Stomach (tissue), 19 donors: ENCODE measurements at places on chromosomes 7 and 10. TPM values are rescaled to one million over a fixed set of nuclear protein-coding genes. Genes with fewer than 3 reads are reported as not detected.

- peaks cover 10% of the 10 kb centered on the region for H3K4me1 ChIP-seq
- H3K27me3 ChIP-seq, result no peaks in the 10 kb centered on the region
- no peak for DNase-seq
- no peaks in the 10 kb centered on the region for H3K36me3 ChIP-seq
- no peak overlapping the region for H3K27ac ChIP-seq
- H3K4me3 ChIP-seq, result no peak overlapping the region
Observed at GRCh38 chr7:101678658-101679057, 49.6 kb upstream of the MYL10 start.

GRCh38 chr7:107838816-107839565 is 36.0 kb upstream of the SLC26A3 start:
- H3K4me3 ChIP-seq, result no peak overlapping the region
- H3K4me1 ChIP-seq, result peaks cover 12% of the 10 kb centered on the region
- no peaks in the 10 kb centered on the region for H3K27me3 ChIP-seq

Gene HMX2
- total RNA-seq, result not detected

DNA sequence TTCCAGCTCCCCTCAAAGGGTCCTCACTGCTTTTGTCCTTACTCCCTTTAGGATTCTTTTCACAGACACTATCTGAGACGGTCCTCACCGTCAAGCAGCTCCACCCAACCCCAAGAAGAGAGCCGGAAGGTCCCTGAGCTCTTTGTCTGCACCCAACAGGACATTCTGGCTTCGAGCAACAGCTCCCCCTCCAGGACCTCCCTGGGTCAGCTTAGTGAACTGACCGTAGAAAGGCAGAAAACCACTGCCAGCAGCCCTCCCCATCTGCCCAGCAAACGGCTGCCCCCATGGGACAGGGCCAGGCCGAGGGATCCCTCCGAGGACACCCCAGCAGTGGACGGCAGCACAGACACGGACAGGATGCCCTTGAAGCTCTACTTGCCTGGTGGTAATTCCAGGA is 19.9 kb downstream of the MINDY4 start:
- H3K27me3 ChIP-seq, result no peaks in the 10 kb centered on the region
- H3K27ac ChIP-seq, result no peak overlapping the region
- DNase-seq, result no peak
- peaks cover 18% of the 10 kb centered on the region for H3K36me3 ChIP-seq
- no peak overlapping the region for H3K4me3 ChIP-seq

DNA sequence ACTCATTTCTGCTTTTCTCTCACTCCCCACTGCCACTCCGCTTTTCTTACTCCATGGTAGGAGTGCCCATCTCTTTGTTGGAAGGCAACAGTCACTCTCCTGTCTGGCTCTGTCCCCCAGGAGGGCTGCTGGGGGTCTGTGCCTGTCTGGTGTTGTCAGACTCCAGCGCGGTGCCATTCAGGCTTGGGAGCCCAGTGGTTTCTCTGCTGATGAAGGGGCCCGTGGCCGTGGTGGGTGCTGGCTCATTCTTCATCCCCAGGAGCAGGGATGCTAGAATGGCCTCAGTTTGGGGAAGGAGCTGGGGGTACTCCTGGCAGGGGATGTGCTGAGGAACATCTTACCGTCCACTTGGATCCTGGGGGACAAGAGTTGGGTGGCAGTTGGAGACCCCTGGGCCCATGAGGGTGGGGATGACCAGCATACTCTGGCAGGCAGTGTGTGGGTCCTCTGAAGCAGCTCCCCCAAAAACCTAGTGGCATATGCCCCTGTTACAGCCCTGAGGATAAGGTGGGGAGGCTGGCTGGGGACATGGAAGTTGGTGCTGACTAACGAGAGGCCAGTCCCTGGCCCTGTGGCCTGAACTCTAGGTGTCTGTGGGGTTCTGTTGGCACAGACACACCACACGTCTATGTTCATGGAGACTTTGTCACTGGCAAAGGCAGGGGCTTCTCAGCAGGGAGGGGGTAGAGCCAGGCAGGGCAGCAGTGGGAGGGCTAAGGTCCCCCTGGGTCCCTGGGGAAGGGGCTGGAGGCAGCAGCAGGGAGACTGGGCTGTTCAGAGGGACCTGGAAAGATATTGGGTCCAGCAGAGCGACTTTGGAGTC is 102.8 kb upstream of the RET start:
- DNase-seq, result no peak
- no peaks in the 10 kb centered on the region for H3K36me3 ChIP-seq
- no peak overlapping the region for H3K4me3 ChIP-seq
- H3K4me1 ChIP-seq, result no peaks in the 10 kb centered on the region
- no peak overlapping the region for H3K27ac ChIP-seq

DNA sequence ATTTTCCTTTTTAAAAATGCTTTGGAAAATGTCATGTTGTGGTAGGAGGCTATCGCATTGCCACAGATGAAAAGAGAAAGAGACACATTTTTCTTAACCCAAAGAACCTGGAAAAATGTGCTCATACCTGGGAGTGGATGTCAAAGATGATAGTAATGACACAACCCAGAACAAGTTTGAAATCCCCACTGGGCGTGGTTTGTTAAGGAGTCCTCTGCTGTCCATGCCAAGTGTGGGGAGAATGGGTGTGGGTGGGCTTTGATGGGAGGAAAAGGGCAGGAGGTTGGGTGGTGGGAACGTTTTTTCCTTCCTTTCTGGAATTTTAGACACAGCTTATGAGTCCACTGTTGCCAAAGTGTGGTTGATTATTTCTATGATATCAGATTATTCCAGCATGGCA is 10.9 kb downstream of the OPTN start:
- peaks cover 9% of the 10 kb centered on the region for H3K4me1 ChIP-seq
- no peak overlapping the region for H3K4me3 ChIP-seq
- H3K27me3 ChIP-seq, result no peaks in the 10 kb centered on the region
- H3K27ac ChIP-seq, result no peak overlapping the region

GRCh38 chr7:29637374-29637773 is 73.7 kb downstream of the PRR15 start:
- no peak overlapping the region for H3K4me3 ChIP-seq
- DNase-seq, result no peak
- no peaks in the 10 kb centered on the region for H3K36me3 ChIP-seq
- no peaks in the 10 kb centered on the region for H3K27me3 ChIP-seq
- peaks cover 6% of the 10 kb centered on the region for H3K4me1 ChIP-seq

Gene RASA4B
- 20.6 TPM for total RNA-seq

DNA sequence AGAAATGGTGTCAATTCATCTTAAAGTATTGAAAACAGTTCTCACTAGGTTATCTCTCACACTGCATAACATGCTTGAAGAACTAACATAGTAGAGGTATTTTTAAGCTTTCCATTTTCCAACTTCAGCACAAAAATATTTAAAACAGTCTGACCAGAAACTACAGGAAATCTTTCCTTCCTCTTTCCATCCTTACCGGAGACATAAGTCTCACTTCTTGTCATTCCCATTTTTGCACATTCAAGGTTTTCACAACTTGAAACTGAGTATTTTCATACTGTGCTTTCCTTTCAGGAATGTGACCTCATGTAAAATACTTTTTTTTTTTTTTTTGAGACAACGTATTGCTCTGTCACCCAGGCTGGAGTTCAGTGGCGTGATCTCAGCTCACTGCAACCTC is 45.2 kb downstream of the ARHGAP12 start:
- H3K4me3 ChIP-seq, result no peak overlapping the region
- no peak for DNase-seq
- H3K4me1 ChIP-seq, result peaks cover 52% of the 10 kb centered on the region
- H3K27me3 ChIP-seq, result no peaks in the 10 kb centered on the region
- H3K36me3 ChIP-seq, result no peaks in the 10 kb centered on the region

Gene SFRP5
- total RNA-seq, result 1.3 TPM

GRCh38 chr7:22333680-22334141 is 23.2 kb downstream of the RAPGEF5 start:
- H3K4me1 ChIP-seq, result no peaks in the 10 kb centered on the region
- DNase-seq, result no peak
- H3K27me3 ChIP-seq, result no peaks in the 10 kb centered on the region
- no peak overlapping the region for H3K4me3 ChIP-seq

DNA sequence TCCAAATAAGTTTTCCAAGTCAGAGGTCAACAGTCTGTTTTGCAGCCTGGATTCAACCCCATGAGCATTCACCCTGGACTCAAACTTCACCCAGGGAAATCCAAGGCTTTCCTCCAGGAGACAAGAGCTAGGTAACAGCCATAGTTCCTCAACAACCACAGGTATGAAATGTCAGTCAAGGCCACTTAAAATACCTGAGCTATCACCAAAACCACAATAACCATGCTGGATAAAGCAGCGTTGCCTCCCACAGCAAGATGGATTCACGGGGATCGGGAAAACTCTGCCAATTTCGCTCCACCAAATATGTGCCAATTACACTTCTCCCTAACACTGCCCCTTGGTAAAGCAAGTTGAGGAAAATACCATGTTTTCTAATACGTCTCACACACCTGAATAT is 444.1 kb upstream of the KLF6 start:
- no peaks in the 10 kb centered on the region for H3K4me1 ChIP-seq
- H3K27me3 ChIP-seq, result no peaks in the 10 kb centered on the region
- no peak overlapping the region for H3K4me3 ChIP-seq
- no peak for DNase-seq
- no peak overlapping the region for H3K27ac ChIP-seq

Gene LRRC18
- total RNA-seq, result not detected

Gene TPK1
- total RNA-seq, result 1.8 TPM

DNA sequence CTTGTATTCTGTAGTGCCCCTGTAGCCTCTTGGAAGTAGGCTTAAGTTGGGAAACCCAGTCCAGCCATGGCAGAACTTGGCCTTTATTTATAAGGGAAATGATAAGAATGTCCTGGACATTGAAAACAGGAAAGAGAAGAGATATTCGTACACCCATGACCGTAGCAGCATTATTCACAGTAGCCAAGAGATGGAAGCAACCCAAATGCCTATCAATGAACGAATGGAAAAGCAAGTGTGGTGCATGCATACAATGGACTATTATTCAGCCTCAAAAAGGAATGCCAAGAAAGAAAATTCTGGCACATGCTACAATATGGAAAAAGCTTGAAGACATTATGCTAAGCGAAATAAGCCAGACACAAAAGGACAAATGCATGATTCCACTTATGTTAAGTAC is 315.3 kb downstream of the CXCL12 start:
- DNase-seq, result no peak
- no peak overlapping the region for H3K4me3 ChIP-seq
- H3K4me1 ChIP-seq, result peaks cover 22% of the 10 kb centered on the region
- no peak overlapping the region for H3K27ac ChIP-seq
- no peaks in the 10 kb centered on the region for H3K36me3 ChIP-seq

- peaks cover 15% of the 10 kb centered on the region for H3K4me1 ChIP-seq
- peaks cover 5% of the 10 kb centered on the region for H3K27me3 ChIP-seq
- H3K27ac ChIP-seq, result no peak within 1 kb of the TSS
- H3K4me3 ChIP-seq, result no peak within 1 kb of the TSS
- no peak for DNase-seq
Observed at GRCh38 chr10:49298983-49299815, at the start of gene C10orf71. TSS of gene C10orf71 (plus strand) at chr10:49299170. CDS start at chr10:49322546, 23,376 bp downstream.

DNA sequence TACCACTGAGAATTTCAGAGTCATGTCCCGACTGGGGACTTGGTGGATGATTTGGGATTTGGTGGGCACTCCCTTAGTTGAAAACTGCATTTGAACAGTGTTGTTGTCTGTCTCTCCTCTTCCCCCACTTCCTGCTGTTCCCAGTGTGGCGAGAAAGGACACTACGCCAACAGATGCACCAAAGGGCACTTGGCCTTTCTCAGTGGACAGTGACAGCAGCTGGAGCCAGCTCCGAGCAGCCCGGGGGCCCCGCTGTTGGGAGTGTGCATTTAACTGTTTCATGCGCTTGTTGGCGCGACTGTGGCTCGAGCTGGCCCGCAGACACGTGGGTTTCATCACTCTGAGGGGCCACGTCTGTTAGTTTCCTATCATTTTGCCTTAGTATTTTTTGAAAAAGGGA is 9.7 kb downstream of the ATP5MF start:
- no peak overlapping the region for H3K27ac ChIP-seq
- no peak for DNase-seq
- no peaks in the 10 kb centered on the region for H3K27me3 ChIP-seq
- peaks cover 17% of the 10 kb centered on the region for H3K4me1 ChIP-seq

GRCh38 chr7:20401861-20402746 is 71.4 kb downstream of the ITGB8 start:
- no peaks in the 10 kb centered on the region for H3K36me3 ChIP-seq
- no peak overlapping the region for H3K27ac ChIP-seq
- no peak overlapping the region for H3K4me3 ChIP-seq
- H3K27me3 ChIP-seq, result no peaks in the 10 kb centered on the region

Gene ADIRF
- total RNA-seq, result 1.2 TPM

Gene AKR1C4
- total RNA-seq, result not detected

Gene TRIL
- 3.6 TPM for total RNA-seq

GRCh38 chr10:120732643-120733313 is 118.4 kb upstream of the WDR11 start:
- H3K4me3 ChIP-seq, result no peak overlapping the region
- no peaks in the 10 kb centered on the region for H3K27me3 ChIP-seq
- H3K27ac ChIP-seq, result no peak overlapping the region

Gene WNT8B
- total RNA-seq, result not detected

Gene MGMT
- 37.8 TPM for total RNA-seq

Gene GCC1
- 14.3 TPM for total RNA-seq

Gene CROT
- 2.9 TPM for total RNA-seq

Gene GNG11
- 21.5 TPM for total RNA-seq
